ENCODE measurements at places on chromosomes 5 and 9. TPM values are rescaled to one million over a fixed set of nuclear protein-coding genes. Genes with fewer than 3 reads are reported as not detected.

NRARP gene
- polyA plus RNA-seq, result 8.3 TPM

NOL6 gene
- 23.8 TPM for polyA plus RNA-seq

SYK gene
- 37.3 TPM for polyA plus RNA-seq

ITK gene
- 0.33 TPM for polyA plus RNA-seq
